ENCODE measurements at places on chromosomes 1 and 21.

GRCh38 chr1:172084876-172085275 is 243.6 kb downstream of the DNM3 start:
- no peak for DNase-seq

DNA sequence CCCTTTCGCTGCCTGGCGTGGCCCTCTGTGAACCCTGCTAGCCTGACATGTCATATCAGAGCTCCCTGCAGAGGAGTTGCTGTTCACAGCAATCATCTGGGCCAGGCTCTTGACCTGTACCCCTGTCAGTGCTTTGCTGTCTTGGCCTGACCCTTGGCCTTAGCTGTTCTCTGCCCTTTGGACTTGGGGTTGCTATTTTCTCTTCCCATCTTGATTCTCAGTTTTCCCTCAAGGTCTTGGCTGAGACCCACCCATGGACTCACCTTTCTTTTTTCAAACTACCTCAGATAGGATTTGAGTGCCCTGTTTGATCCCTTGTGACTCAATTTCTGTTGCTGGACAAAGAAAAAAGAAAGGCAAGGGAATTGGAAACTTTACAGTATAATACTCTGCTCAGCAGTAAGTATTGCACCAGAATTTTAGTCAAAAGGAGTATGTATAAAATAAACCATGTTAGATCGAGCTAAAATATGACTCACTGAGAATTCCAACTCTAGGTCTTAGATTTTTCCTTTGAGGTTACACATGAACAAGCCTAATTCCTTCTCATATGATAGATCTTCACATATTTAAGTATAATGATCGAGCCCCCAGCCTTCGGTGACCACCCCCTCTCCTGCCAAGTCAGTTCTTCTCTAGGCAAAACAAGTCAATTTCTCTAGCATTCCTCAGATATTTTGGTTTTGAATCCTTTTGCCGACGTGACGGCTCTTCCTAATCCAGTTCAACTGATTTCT is 110.5 kb downstream of the NGF start:
- DNase-seq, result no peak

DNA sequence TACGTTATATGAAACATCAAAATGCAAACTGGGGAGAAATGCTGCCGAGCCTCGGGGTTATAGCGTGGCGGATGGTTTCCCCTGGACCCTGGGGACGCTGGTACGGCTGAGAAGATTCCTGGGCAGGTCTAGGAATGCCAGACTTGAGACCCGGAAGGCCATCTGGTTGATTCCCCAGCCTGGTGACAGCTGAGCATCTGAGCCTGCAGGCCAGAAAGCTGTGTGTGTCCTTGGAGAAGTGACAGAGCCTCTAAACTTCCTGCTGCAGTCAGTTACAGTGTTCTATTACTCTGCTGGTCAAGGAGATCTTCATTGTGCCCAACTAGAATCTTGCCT is 2.3 kb downstream of the VASH2 start:
- no peak for DNase-seq

GRCh38 chr1:87132284-87132870 is 196.3 kb upstream of the LMO4 start:
- no peak for DNase-seq

DNA sequence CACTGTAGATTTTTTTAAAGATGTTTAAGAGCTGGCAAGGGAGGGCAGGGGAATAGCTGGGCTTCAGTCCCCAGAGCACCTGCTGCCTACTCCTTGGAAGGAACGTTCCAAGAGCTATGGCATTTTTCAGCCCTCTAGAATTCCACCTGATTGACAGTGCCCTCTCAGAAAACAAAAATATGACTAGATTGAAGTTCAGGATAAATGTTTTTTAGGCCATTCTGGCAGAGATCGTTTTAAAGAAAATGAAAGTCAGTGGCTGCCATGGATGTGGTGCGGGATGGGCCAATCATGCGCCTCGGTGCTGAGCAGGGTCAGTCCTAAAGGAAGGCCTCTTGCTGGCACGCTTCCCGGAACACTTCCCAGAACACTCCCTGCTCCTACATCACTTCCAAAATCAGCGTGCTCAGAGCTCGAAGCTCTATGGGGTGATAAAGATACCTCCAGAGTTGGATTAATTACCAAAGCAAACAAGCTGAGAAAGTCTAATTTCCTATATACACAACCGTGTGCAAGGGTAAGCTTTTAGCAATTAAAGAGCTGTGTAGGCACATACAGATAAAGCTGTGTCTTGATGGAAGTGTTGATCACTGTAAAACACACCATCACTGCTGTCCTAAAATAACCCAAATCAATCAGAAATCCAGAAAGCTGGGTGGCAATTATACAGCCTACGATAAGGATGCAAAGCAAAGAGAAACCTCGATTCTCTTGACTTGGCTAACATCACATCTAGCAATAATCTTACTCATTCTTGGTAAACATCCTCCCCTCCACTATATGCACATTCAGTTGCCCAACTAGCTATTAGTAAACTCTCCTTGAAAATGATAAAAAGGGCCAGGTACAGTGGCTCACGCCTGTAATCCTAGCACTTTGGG is 34.6 kb downstream of the TGFBR3 start:
- DNase-seq, result no peak

DNA sequence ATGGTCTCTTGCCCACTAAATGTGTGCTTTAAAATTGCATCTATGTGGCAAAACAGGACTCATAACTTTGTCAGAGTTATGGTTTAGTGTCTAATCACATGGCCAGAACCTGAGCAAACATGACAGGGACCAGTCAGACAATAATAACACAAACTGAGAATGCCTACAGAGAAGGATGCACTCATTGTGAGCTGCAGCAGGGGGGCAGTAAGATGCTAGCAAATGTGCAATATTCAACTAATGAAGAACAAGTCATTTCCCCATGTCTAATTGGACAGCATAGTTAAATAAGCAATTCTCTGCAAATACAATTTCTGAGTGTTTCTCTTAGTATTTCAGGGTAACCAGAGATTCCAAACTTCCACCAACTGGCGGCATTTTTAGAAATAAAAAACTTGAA is 30.8 kb downstream of the SPAG17 start:
- DNase-seq, result no peak

DNA sequence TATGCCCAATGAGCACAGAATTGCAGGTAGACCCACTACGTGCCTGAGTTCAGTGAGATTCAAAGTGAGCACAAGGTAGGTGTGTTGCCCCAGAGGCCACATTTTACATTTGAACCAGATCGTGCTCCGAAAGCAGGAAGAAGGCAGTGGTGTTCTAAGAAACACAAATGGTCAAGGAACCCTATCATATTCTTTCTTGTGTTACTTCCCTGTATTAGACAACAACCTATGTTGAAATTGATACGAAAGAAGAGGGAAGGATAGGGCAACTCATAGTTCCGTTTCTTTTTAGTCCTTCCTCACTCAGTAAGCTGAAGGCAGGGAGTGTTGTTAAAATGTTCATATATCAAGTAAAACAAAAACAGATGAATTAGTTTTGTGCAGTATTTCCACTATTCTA is 33.9 kb downstream of the OLFML2B start:
- DNase-seq, result no peak

GRCh38 chr1:246155923-246156322 is 351.2 kb downstream of the SMYD3 start:
- no peak for DNase-seq

DNA sequence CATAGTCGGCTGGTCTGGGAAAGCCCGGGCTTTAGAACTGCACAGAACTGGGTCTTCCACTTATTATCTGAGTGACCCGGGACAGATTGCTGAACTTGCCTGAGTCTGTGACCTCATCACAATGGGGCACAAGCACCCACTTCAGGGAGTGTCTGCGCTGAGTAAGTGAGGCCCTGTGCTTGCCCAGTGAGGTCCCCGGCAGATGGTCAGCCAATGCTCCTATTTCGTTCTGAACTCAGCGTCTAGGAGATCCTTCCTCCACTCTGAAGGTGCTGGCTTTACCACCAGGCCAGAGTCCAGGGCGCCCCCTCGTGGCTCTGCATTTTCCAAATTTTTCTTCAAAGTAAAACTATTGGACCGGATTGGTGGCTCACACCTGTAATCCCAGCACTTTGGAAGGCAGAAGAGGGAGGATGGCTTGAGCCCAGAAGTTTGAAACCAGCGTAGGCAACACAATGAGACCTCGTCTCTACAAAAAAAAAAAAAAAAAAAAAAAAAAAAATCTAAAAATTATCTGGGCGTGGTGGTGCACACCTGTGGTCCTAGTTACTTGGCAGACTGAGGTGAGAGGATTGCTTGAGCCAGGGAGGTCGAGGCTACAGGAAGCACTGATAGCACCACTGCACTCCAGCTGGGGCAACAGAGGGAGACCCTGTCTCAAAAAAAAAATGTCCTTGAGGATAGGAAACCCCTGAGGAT is 61.7 kb downstream of the FCRL5 start:
- DNase-seq, result no peak

DNA sequence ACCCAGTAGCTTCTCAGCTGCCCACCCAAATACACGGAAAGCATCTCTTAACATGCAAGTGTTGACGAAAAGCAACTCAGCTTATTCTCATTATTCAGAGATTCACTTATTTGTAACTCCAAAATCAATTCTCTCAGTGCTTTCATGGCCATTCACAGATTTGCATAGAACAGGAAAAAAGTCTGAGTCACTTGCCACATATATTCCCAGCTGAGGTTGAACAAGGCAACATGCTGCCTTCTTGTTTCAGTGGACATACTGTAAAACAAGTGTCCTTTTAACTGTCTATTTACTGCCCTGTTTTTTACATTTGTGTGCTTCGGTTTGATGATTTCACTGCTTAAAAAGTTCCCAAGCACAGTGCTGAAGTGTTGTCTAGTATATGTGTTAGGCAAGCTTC is 273.0 kb downstream of the LTN1 start:
- DNase-seq, result no peak

DNA sequence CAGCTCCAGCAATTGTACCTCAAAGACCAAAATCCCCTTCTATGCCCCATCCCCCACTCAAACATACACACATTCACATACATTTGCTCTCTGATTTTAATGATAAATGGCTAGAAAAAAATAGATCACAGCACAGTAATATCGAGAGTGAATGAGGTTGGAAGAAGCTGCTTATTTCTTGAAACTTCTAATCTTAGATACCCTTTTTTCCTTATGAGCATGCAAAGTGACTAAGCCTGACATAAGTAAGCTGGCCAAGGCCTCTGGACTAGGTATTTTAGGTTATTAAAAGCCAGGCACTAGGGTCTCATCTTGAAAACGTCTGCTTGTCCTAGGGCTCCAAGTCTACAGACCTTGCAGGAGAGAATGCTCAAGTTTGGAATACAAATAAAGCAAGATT is 133.6 kb downstream of the TGFBR3 start:
- no peak for DNase-seq

GRCh38 chr1:181562395-181562794 is 79.1 kb downstream of the CACNA1E start:
- DNase-seq, result no peak

DNA sequence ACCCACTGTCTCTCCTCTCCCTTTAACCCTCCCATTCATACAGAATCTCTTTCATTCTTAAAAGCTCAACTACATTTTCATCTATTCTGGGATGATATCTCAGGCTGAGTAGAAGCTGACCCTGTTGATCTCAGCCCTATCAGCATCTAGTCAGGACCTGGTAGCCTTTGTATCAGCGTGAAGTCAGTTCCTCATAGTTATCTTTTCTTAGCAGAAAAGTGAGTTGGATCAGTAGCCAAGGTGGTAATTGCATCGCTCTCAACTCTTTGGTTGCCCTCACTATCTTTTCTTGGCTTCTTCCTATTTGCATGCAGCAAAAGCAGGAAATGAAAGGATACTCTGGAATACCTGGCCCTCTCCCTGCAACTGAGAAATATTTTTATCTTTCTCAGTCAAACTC is 13.6 kb upstream of the GOLT1A start:
- DNase-seq, result no peak

GRCh38 chr1:201114245-201115131 is 2.3 kb upstream of the CACNA1S start:
- DNase-seq, result peak; percentile 53

GRCh38 chr1:14699620-14700019 is 101.1 kb downstream of the KAZN start:
- no peak for DNase-seq

DNA sequence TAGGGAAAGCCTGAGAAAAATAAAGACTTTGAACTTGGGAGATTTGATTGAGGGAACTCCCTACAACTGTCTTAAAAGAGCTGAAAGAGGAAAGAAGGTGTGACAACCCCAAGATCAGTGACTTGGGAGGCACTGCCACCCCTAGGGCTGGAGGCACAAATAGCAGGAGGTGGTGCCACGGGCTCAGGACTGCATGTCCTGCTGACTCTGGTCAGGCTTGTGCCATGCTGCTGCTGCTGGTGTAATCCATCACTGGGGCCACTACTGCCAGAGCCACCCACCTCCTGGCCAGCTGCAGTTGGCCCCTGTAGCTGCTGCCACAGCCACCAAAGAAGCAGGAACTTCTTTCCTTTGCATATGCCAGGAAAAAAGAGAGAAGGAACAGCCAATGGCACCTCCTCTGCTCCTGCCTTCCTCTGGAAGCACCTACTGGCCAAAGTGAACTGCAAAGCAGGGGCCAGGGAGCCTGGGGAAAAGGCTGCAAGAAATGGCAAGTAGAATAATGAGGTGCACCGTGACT is 730.3 kb downstream of the PTPRU start:
- DNase-seq, result no peak

- no peak for DNase-seq
Measured at GRCh38 chr1:216462066-216462775, 39.0 kb upstream of the USH2A start.

GRCh38 chr1:100431954-100432353 is 79.6 kb downstream of the CDC14A start:
- DNase-seq, result no peak

- DNase-seq, result no peak
Measured at GRCh38 chr1:100377590-100378361, 25.5 kb downstream of the CDC14A start.

- DNase-seq, result no peak
Measured at GRCh38 chr1:178940068-178940765, 69.3 kb upstream of the ANGPTL1 start.

GRCh38 chr1:225509770-225510169 is 81.9 kb upstream of the LBR start:
- DNase-seq, result no peak

DNA sequence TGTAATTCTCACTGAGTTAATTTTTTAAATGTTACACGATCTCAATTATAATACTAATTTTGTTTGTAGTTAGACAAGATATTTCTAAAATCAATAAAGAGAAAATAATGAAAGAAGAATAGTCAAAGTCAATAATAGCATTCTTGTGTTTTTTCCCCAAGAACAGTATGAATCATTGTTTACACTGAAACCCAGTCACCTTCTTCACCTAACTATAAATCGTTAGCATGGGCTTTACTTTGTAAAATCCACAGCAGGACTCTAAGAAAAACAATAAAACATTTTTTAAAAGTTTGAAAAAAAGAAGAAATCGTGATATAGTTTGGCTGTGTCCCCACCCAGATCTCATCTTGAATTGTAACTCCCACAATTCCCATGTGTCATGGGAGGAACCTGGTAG is 234.6 kb upstream of the LYPLAL1 start:
- no peak for DNase-seq

GRCh38 chr1:240823357-240823756 is 211.4 kb upstream of the GREM2 start:
- DNase-seq, result no peak

GRCh38 chr1:204287466-204287891 is 72.2 kb downstream of the PLEKHA6 start:
- DNase-seq, result no peak

GRCh38 chr1:225280563-225280962 is 147.3 kb downstream of the LBR start:
- no peak for DNase-seq

GRCh38 chr1:195345149-195345548 is 1263.1 kb downstream of the KCNT2 start:
- DNase-seq, result no peak

Measured in stimulated activated CD8-positive, alpha-beta memory T cell treated with anti-CD3 and anti-CD28 coated beads, Interleukin-15, amount 100 ng/mL, for 4 hours (primary cell).